Fibroblast of skin of scalp (primary cell): ENCODE measurements at places on chromosomes 4 and X.
A peak's percentile ranks its signal among the peaks of the same experiment; 100 is the strongest.

GRCh38 chrX:117973110-117973807 is 143.4 kb downstream of the KLHL13 start:
- DNase-seq: no peak

DNA sequence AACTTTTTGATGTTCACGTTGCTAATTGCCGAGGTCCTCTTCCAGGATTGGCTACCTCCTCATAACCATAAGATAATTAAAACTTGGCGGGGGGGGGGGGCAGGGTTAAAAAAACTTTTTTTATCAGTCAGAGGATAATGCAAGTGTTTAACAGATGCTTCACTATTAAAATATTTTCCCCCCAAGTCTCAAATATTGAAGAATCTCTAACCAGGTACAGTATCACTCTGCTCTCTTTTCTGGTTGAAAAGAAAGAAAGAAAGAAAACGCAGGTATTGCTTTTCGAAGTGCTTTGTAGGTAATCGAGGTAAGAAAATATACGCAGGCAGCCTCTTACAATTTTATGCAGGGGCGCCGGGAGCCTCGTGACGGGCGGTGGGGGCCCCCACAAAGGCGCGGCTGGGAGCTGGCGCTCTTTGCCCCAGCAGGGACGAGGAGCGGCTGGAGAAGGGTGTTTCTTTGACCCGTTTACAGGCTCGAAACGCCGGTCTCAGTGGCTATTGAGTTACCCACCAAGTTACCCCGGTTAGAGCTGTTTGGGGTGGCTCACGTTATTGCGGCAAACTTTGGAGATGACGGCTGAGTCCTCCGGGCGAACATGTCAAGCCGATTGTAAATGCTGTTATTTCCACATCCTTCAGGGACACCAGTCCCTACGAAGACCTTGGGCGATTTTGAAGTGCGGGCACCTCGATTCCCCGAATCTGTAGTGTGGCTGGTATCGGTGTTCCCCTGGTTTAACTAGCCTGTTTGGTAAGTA is 477 bp upstream of the HAND2 start:
- no peak for DNase-seq

DNA sequence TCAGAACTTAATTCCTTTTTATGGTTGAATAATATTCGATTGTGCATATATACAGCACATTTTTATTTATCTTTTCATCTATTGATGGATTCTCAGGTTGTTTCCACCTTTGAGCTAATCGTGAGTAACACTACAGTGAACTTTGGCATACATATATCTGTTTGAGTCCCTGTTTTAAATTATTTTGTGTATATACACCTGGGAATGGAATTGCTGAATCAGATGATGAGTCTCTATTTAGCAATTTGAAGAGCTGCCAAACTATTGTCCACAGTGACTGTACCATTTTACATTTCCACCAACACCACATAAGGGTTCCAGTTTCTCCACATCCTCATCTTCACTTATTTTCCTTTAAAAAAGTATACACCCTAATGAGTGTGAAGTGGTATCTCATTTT is 166.2 kb upstream of the FGF13 start:
- DNase-seq: no peak

- DNase-seq: no peak
Observed at GRCh38 chrX:110163488-110163887, 154.4 kb downstream of the AMMECR1 start.

DNA sequence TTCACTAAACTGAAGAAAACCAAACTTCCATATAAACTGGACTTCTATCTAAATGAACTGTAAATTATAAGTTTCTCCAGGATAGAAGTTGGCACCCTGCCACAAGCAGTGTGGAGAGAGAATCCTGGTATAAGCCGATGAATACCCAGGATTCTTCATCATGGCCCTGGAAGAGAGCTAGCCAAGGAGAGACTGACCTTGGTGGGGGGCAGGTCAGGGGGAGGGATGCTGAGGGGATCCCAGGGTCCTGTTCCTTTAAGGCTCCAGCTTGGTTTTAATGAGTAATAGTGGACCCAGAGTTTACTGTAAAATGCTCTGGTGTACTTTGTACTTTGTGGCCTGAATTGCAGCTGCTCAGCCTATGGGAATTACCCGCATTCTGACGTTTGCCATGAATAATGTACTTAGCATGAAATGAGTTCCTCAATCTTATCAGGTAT is 16.9 kb downstream of the RASSF6 start:
- DNase-seq: peak; percentile 24

GRCh38 chrX:47091149-47091775 is 13.0 kb downstream of the RGN start:
- no peak for DNase-seq

DNA sequence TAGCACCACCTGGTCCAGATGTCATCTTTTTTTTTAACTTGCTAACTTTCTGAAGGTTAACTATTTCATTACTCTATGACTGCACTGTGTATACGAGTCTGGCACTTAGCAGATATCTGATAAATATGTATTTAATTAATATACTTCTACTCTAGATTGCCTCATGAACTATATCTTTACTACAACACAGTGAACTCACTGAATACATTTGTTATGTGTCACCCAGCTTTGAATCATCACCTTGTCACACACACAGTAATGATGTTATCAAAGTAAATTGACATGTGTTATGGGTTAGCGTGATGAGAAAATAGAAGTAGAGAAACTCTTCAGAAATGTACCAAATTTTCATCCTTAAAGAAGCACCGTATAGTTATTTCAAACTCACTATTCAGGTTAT is 419.3 kb upstream of the ADGRL3 start:
- DNase-seq: peak; percentile 25

DNA sequence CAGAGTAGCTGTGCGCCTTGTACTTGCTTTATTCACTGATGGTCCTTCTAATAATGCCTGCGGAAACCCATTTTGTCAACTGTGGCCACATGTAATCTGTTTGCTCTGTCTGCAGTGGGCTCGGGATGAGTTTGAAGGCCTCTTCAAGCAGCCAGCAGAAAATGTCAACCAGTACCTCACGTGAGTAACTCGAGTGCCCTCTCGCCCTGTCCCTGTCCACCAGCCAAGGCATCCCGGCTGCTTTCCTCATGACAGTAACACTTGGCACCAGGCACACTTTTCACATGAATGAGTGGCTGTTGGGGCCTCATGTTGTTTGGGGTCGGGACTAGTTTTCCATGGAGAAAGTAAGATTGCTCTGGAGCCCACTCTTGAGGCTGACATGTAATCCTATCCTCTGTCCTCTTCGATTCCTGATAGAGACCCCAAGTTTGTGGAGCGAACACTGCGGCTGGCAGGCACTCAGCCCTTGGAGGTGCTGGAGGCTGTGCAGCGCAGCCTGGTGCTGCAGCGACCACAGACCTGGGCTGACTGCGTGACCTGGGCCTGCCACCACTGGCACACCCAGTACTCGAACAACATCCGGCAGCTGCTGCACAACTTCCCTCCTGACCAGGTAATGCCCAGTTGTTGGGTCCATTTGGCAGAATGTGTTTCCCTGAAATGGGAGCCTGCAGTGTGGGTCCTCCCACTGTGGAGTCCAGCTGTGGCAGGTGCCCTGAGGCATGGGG is 8.8 kb upstream of the CDK16 start:
- no peak for DNase-seq

- peak; percentile 38 for DNase-seq
Observed at GRCh38 chr4:6658597-6659075, 18.2 kb downstream of the MRFAP1 start.

DNA sequence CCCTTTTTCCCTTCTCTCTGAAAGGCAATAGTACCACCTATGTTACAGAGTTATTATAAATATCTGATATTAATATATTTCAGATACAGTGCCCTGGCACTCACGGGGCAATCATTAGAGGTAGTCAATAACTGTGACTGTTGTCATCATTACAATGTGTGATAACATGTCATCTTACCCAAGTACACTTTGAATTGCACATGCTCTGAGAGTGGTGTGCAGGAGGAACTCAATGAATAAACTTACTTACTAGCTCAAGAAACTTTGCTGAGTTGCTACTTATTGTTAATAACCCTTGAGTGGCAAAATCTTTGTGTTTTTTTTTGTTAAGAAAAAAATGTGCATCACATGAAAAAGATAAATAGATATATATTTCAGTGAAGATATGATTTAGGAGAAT is 275.1 kb upstream of the RASGEF1B start:
- DNase-seq: no peak
